Inflammatory macrophage (primary cell): ENCODE measurements at places on chromosomes 13 and 19.

DNA sequence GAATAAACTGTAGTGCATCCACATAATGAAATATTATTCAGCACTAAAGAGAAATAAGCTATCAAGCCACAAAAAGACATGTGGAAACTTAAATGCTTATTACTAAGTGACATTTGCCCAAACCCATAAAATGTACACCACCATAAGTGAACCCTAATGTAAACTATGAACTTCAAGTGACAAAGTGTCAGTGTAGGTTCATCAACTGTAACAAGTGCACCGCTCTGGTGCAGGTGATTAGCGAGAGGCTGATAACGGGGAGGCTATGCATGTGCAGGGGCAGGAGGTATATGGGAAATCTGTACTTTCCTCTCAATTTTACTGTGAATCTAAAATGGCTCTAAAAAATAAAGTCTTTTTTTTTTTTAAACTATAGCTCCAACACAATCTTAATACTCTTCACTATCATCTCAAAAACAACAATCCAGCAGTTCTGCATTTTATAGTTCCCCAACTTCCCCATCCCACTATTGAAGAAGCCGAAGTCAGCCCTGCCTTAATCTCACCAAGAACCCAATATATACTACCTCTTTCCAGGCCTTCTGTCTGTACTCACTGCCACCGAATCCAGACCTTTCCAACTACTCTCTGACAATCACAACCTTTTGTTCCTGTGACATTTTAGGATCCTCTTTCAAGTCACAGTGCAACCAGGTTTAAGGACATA, 22.6 kb downstream of the ELF1 start:
- peak; percentile 71 for DNase-seq

DNA sequence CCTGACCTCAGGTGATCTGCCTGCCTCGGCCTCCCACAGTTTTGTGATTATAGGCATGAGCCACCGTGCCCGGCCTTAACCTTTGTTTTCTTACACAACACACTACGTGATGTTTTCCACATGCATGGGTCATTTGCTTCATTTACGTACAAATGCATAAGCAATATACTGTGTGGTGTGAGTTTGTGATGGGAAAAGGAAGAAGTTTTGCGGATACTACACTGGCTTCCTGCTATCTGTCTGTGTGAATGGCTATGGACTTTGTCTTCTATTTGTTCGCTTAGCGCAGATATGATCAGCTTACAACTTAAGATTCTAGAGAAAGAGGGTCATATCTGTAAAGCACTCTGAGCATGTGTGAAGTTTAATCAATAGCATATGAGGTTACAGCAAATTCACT, 5.5 kb upstream of the ALOX5AP start:
- DNase-seq, result no peak

DNA sequence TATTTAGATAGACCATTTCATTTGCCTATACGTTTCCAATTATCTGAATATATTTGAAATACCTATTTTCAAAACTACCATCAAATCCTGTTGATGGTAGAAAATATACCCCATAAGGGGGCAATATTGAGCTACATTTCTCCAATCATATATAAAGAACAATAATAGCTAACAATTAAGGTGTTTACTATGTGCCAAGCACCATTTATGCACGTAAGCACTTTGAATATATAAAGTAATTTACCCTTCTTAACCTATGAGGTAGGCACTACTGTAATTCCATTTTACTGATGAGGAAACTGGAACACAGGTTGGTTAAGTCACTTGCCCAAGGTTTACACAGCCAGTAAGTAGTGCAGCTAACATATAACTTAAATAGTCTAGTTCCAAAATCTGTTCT, 79.2 kb downstream of the UBL3 start:
- DNase-seq, result peak; percentile 52

DNA sequence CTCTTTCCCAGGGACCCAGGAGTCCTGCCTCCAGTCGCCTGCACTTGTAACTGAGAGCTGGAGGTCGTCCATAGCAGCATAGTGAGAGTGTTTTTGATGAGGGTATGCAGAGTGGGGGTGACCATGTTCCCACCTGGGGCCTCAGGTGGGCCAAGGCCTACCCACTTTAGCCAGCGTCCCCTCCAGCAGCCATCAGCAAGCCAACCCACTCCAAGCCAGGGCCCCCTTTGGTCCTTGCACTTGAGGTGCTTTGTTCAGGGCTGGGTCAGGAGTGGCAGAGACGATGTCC, 11.9 kb upstream of the SMG9 start:
- DNase-seq, result no peak

DNA sequence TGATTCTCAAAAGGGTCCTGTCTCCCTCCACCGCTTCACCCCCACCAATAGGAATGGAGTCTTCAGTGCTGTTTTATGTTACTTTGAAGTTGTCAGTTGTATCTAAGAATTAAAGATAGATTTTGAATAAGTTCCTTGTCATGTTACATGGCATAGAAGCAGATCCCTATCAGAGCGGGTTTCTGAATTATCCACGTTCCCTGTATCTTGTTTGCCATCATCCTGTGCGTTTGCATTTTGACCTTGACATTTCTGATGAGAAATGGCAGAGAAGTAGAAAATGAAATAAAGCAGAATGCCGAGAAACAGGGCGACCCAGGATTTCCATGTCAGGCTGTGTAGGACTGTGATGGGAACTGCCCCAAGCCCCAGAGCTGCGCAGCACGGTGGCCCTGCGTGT, 120.7 kb upstream of the RNF113B start:
- DNase-seq, result no peak

DNA sequence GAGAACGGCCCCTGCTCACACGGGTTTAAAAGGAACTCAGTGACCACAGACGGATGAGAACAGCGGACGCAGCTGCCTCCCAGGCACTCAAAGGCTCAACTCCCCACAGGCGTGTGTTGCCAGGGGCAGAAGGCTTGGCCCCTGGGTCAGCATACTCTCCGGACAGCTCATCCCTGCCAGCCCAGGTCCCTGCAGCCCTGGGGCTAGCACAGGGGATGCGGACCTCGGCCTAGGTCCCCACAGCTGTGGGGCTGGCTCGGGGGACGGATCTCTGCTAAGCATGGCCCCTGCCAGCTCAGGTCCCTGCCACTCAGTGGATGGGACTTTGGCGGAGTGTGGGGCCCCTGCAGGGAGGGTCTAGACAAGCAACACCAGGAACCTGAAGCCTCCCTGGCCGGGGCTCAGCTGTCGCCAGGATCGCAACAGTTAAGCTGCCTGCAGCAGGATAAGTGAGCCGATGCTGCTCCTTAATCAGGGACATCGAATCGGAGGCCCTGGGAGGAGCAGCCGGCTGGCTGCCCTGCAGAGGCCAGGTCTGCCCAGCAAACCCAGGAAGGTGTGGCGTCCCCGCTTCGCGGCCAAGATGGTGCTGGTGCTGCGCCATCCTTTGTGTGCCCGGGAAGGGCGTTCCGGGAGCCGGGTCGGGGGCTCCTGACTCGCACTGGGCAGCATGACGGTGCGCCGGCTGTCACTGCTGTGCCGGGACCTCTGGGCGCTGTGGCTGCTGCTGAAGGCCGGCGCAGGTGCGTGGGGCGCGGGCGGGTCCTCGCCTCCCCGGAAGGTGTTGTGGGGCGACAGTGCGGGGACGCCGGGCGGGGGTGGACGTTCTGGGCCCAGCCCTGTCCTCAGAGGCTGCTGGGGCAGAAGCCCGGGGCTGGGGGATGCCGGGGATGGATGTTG, 32.5 kb downstream of the MCF2L start:
- no peak for DNase-seq

GRCh38 chr13:22489771-22490170, 691.0 kb upstream of the SGCG start:
- no peak for DNase-seq

DNA sequence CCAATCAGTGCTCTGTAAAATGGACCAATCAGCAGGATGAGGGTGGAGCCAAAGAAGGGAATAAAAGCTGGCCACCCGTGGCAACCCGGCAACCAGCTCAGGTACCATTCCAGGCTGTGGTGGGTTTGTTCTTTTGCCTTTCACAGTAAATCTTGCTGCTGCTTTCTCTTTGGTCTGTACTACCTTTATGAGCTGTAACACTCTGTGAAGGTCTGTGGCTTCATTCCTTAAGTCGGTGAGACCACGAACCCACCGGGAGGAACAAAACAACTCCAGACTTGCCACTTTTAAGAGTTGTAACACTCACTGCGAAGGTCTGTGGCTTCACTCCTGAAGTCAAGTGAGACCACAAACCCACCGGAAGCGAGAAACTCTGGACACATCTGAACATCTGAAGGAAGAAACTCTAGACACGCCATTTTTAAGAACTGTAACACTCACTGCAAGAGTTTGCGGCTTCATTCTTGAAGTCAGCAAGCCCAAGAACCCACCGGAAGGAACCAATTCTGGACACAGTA, 16.5 kb upstream of the SPACA6 start:
- no peak for DNase-seq
